ENCODE measurements at places on chromosomes 1 and 21. TPM values are rescaled to one million over a fixed set of nuclear protein-coding genes. Genes with fewer than 3 reads are reported as not detected.

Gene DYRK3
- total RNA-seq, result 11.5 TPM

Gene IL23R
- total RNA-seq, result not detected

Gene NCAM2
- 1.8 TPM for total RNA-seq

Gene CR1L
- not detected for total RNA-seq

Gene TIE1
- 0.11 TPM for total RNA-seq

Gene CHIA
- not detected for total RNA-seq

Gene TAF1A
- 9.1 TPM for total RNA-seq

Gene MRPS15
- total RNA-seq, result 55.6 TPM
